Activated CD4-positive, alpha-beta T cell treated with anti-CD3 and anti-CD28 coated beads for 36 hours (primary cell): ENCODE measurements at places on chromosomes 12 and 14.
A peak's percentile ranks its signal among the peaks of the same experiment; 100 is the strongest.

GRCh38 chr14:80278293-80279023, 67.2 kb upstream of the DIO2 start:
- no peak for DNase-seq

DNA sequence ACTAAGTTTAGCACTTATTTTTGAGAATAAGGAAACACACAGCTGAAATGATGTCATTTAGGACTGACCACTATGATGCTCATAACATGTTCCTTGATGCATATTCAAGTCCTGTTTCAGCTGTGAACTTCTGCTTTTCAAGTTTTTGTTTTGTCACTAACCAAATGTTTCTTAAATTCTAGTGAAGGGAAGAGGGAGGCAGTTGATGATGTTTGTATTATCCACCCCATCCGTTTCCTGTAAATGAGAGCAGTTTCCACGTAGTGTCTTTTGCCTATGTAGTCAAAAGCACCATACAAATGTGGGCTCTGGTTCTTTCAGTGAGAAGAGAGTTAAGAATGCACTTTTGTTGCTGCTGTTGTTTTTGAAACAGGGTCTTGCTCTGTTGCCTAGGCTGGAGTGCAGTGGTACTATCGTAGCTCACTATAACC, 491.8 kb downstream of the PCNX1 start:
- DNase-seq: no peak

GRCh38 chr12:12278899-12279298, 12.1 kb upstream of the LRP6 start:
- no peak for DNase-seq

DNA sequence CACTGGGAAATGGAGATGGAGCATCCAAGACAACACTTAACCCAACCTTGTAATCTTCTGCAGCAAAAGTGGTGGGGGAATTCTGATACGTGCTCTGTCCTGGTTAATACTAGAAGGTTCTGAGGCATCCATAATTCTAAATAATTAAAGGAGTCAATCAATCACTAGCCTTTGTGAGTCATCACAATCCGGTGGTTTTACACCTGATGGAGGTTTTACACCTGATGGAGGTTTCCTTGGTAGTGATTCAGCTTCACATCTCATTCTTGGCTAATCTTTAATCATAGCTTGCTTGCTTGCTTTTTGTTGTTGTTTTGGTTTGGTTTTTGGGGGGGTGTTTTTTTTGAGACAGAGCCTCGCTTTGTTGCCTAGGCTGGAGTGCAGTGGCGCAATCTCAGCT, 343.4 kb downstream of the DPF3 start:
- no peak for DNase-seq

DNA sequence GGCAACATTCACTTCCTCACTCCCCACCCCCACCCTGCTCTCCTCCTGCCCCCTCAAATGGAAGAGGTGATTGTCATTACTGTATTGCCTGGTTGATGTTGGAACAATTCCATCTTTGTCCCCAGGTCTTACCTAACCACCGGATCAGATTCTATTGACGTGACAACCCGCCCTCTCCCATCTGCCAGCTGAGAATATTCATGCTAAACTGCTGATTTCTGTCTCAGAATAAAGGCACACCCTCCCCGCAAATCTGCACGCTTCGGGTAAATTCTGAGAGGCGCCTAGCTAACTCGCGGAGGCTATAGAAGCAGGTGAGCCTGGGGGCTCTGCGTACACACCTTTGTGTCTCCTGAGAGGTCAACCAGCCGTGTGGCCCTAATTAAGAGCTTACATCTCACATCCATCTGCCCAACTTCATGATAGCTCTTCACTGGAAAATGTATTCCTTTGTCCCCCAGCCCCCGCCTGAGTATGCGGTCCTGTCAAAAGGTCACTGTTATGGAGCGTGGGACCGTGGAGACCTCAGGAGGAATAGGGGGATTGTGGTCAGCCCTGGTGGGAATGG, 1054.3 kb downstream of the VRK1 start:
- no peak for DNase-seq

DNA sequence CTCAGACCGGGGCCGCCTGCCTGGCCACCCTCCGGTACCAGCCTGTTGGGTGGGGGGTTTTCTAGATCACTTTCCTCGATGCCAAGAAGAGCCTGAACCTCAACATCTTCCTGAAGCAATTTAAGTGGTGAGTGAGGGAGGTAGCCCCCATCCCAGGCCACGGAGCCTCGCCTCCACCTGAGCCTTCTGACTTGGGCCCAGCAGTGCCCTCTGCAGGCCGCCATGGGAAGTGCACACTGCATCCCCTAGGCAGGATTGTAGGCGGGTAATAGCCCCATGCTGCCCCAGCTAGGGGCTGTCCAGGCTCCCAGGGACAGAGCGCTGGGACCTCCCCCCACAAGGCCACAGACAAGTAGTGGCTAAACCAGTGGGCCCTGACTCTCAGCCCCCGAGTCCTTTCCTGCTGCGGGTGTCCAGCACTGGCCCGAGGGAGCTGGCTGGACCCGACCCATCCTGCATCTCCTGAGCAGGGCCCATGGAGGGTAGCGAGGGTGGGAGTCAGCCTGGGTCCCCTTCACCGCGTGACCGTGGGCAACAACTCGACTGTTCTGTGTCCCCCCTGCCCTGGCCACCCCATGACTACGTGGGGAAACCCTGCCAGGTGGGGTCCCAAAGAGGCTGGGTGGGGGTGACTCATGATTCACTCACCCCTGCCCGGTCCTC, 15.3 kb upstream of the ADSS1 start:
- DNase-seq: peak; percentile 85

DNA sequence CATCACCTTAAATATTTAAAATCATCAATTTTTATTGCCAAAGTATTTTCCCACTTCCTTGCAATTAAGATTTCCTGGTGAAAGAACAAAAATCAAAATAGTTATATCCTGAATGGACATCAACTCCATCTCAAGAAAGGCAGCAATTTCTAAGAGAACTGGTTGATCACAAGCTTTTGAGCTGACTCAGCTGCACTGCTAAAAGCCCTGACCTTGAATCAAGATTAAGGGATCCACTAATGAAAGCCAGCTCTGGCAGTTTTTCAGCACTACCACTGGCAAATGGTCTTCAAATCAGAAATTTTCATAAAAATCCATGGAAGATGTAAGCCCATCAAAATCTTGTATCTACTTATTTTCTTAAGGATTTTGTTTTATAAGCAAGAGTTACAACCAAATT, 123.4 kb downstream of the SLC6A15 start:
- no peak for DNase-seq

- DNase-seq: no peak
Observed at GRCh38 chr12:125070661-125071390, 5.6 kb downstream of the AACS start.

DNA sequence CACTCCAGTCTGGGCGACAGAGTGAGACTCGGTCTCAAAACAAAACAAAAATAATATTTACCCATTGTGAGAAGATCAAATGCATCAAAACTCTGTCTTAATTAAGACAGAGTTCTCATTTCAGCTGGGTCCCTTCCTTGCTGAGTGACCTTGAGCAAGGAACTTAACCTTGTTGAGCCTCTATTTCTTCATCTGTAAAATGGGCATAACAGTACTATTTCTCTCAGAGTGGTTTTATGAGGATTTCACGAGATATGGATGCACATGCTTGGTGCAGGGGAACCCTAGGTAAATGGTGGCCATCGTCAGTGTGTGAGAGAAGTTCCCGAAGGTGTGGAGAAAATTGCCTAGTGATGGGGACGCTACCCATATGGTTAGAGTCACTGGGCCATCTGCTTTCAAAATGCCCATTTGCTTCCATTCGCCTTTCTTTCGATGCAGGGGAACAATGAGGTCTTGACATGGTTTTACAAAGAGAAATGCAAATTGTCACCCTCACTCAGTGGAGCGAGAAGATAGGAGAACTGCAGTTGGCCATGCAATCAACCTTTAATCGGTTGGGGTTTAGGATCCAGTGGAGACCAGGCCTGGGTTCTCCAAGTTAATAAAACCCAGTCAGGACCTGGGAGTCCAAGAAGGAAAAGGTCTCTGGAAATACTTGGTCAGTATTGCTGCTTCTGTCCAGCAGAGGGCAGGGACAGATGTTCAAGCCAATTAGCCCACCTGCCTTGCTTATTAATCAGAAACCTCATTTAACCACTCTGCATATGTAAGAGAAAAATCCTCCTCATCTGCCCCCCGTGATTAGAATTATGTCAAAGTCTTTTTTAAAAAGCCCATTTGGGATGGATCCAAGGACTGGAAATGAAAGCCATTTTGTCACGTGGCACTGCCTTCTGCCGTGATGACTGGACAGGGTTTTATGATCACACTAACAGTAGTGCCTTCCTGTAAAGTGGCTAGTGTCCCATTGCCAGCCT, 37.2 kb downstream of the CFAP251 start:
- no peak for DNase-seq

DNA sequence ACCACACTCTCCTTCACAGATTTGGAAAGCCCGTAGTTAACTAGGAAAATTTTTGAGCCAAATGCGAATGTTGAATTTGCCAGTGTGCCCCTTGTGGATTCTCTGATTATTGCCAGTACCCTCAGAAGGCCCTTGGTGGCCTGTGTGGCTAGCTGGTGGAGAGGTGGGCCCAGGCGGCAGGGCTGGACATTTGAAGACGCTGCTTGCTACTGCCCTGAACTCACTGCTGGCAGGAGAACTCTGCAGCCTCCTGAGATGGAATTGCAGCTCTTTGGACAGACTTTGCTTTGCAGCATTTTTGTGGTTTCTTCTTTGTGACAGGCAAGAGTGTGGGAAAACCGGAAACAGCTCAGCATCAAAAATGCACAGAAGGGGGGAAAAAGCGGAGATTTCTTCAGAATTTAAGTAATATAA, 97.6 kb downstream of the TGFB3 start:
- DNase-seq: no peak

- DNase-seq: peak; percentile 2
Observed at GRCh38 chr14:104131968-104132732, 6.2 kb upstream of the KIF26A start.

- peak; percentile 60 for DNase-seq
Observed at GRCh38 chr14:105398726-105399465, 558 bp downstream of the TEX22 start.

GRCh38 chr12:67760586-67761275, 112.2 kb downstream of the DYRK2 start:
- DNase-seq: no peak

DNA sequence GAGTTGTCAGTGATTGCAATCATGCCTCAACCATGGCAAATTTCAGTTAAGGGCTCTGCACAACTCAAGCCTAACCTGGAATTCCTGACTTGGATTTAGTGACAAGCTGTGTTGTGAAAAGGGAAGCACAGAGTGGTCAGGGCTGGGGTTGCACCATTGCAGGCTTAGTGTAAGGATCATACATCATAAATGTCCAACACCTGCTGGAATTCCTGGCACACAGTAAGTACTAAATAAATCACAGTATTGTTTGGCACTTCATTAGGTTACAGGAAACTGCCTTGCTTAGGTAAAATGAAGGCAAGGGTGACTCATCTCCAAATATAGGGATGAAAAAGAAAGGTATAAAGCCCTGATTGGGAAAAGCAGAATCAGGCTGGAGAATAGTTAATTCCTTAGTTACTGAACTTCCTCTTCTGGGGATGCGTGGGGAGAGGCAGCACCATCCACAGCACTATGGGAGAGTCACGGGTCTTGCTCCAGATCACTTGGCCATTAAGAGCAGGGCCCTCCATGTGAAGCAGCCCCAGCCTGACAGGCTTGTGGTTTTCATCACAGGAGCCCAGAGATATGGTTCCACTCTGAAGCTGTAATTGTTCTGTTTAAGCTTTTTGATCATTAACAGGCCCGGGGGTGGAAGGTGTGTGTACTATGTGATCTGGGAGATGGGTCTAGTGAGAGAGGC, 39.7 kb downstream of the SLC8A3 start:
- no peak for DNase-seq

DNA sequence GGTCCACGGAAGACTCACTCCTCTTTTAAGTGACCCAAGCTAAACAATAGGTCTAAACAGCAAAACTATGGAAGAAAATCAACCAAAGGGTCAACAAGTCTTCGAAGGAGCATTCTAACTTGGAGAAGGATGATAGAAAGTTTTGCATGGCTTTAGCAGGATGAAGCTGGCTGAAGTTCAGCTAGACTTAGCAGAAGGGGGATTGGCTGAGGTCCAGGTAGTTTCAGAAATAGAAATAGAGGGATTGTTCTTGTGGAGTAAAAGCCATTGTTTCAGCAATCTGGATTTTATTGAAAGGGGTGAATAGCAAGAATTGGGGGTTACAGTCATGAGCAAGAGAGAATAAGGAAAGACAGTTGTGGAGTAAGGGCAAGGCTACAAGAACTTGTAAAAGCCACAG, 84.7 kb upstream of the TSPAN8 start:
- DNase-seq: no peak

GRCh38 chr14:105378199-105378598, 20.1 kb upstream of the TEX22 start:
- no peak for DNase-seq

GRCh38 chr12:52606581-52607218, 5.4 kb upstream of the KRT72 start:
- no peak for DNase-seq

DNA sequence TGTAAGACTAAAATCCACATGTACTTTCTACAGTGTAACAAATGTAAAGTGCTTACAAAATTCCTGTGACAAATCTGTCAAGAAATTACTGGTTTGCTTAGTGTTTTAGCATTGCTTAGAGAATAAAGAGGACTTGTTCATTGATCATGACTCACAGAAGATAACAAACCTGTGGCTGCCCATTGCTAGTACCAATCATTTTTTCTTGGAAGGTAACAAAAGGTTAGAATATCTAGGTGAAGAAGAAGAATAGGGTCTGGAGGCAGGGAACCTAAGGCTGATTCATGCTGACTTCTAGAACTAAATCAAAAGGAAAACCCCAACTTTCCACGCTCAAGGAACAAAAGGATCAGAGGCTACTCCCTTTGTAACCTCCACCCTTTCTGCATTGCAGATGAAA, 232.7 kb upstream of the ABCD2 start:
- no peak for DNase-seq

- DNase-seq: no peak
Observed at GRCh38 chr14:59776468-59776867, 94.1 kb downstream of the RTN1 start.

DNA sequence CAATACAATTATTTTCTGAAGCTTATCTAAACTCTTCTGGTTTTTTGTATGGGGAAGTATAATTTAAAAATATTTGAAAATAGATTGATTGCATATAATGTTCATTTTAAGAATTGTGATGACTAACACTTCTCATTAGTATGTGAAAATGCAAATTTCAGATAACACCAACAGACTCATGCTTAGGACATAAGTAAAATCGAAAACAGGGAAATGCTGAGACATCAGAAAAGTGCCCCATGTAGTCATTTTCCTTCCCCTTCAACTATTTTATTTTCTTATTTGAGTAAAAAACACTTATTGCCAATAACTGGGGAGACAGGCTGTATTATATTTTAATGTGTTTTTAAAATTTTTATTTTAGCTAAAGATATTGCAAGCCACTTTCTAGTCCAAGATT, 814.7 kb downstream of the GALC start:
- no peak for DNase-seq

- peak; percentile 80 for DNase-seq
Observed at GRCh38 chr12:124480469-124481256, 86.7 kb downstream of the NCOR2 start.

- DNase-seq: no peak
Observed at GRCh38 chr12:70847871-70848270, 72.7 kb downstream of the PTPRR start.
